Nephron progenitor cell (in vitro differentiated cells): ENCODE measurements at places on chromosomes 12 and 14.

- DNase-seq: no peak
These were observed 39.5 kb downstream of the PRMT8 start for GRCh38 chr12:3530548-3530947.

DNA sequence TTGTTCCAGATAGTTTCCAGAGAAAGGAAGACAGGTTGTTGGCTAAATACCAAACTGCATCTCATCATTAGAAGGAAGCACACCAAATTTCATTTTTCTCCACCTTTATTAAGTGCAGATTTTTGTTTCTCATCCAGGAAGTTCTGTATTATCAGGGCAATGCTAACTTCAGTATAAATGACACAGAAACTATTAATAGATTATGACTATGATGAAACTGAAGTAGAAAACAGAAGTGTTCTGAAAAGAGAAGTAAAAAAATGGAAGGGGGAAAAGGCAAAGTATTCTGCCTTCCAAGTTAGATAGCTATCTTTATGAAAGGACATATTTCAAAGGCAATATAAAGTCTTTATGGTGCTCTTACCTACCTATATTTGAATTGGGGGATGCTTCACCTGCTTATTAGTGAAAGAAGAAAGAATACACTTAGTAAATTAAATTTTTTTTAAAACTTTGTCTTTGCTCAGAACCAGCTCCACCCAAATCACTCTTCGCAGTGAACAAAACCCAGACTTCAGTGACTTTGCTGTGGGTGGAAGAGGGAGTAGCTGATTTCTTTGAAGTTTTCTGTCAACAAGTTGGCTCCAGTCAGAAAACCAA, 223.9 kb downstream of the PTPRO start:
- DNase-seq: no peak

- no peak for DNase-seq
These were observed 2.1 kb upstream of the MAGOHB start for GRCh38 chr12:10615532-10615931.

GRCh38 chr14:40004871-40005500, 572.8 kb upstream of the FBXO33 start:
- DNase-seq: no peak

DNA sequence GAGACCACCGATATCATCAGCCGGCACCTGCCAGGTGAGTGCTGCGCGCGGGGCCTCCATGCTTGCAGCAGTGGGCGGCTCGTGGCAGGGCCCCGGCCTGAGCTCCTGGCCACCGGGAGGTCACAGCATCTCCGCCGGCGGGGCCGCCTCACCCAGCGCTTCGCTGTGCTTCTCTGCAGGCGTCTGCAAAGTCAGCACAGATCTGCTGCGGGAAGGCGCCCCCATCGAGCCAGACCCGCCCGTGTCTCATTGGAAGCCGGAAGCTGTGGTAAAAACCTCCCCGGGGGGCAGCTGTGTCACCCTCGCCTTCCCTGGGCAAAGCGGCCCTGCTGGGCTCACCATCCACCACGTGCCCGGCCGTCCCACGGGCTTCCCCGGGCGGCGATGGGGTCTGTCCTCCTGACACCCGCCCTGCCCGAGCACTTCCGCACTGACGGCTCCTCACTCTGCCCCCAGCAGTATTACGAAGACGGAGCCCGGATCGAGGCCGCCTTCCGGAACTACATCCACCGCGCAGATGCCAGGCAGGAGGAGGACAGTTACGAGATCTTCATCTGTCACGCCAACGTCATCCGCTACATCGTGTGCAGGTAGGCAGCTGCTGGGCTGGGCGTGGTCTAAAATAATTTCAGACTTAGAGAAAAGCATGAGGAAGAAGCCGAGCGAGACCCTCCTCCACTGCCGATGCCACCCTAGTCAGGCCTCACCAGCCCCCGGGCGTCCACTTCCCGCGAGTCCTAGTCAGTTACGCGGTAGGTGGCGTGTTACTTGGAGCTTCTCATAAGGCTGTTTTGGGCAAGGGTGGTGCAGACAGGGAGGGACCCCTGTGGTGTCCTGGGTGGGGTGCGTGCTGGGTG, 7.1 kb downstream of the PGAM5 start:
- no peak for DNase-seq

DNA sequence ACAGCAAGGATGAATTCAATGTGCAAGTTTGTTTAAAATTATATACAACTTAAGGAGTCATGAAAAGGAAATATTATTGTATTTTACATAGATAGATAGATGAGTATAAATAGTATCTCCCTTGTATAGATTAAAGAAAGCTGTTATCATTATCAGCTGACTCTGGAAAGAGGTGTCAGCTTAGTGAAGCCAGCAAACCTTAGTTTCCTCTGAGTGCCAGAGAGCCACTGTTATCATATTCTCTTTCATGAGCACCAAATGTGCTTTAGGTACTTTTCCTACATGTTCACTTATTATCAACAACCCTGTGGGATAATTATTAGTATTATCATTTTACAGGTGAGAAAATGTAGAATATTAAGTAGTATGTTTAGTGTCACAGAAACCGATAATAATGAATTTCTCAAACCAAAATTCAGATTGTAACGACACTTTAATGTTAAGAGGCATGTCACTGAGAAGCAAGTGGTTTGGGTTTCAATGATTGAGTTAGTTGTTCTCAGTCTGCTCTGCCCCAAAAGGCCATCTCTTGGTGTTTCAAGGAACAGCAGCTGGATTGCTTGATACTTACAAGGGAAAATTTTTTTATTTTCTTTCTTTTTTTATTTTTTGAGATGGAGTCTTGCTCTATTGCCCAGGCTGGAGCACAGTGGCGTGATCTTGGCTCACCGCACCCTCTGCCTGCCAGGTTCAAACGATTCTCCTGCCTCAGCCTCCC, 53.7 kb downstream of the PLEKHA5 start:
- no peak for DNase-seq

DNA sequence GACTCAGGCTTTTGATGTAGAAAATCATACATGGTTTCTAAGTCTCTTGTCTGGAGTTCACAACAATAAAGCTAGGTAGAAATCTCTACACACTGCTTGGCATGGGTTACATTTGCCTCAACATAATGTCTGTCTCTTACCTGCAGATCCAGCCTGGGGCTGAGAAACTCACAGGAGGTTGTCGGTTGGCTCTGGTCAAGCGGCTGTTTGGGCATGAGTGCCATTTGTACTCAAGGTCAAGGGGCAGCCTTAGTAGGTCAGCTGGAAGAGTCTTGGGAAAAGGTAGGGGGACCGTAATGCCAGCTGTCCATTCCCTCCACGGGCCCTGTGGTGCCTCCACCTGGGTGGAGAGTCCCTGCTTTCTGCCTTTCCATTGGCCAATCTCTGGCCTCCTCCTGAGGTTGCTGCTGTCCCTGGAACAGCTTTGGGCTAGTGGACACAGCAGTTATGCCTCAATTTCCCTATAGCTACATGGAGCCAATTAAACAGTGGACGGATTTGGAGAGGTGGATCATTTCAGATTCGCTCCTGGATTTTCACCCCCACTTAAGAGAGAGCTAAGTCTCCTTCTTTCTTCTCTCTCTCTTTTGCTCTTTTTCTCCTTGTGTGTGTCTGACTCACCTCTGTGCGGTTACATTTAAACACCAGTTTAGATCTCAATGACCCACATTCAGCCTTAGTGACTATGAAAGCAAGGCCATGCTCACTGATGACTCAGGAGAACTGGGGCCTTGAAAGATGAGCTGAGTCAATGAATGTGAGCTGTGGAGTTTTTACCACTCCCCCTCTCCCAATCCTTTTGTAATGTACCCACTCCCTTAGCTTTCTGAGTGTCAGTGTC, 132.8 kb upstream of the HIF1A start:
- no peak for DNase-seq

DNA sequence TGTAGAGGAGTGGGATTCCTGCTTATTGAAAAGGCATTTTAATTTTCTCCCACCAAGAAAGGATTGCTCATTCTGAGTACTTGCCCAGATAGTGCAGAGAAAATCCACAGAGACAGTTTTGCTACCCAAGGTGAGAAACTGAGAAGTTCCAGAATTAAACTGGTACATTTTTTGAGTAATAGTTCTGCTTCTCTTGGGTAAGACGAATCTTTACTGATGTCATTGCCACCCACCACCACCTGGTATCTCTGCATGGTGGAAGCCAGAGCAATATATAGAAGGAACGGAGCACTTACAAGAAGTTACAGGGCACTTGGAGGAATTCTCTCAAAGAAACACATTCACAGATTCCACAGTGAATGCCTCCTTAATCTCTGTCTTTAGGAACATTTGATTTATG, 20.7 kb upstream of the FRMD6 start:
- DNase-seq: no peak
